CD4-positive, alpha-beta T cell treated with Interleukin-21 for 1 hour (primary cell): ENCODE measurements at places on chromosomes 3 and 15.

GRCh38 chr3:149792452-149793270, at the start of gene ANKUB1:
ANKUB1 (minus strand) TSS chr3:149792554; CDS start chr3:149792366, 188 bp downstream.
- no peak for DNase-seq

GRCh38 chr3:107082527-107082926, 294.7 kb upstream of the CCDC54 start:
- no peak for DNase-seq

DNA sequence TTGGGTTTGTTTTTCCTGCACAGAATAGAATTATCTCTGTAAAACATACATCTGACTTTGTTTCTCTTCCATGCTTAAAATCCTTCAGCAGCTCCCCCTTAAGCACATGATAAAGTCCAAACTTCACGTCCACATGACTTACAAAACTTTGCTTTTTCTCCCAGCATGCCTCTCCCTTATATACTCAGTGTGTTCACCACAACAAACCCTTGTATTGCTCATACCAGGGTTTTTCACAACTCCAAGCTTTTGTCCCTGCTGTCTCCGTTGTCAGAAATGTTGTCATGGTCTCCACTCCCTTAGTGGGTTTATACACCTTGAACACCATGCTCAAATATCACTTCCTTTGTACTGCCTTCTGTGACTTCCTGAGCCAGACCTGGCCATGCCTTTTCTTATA, 91.1 kb upstream of the MITF start:
- DNase-seq, result no peak

- no peak for DNase-seq
These were observed 2.7 kb downstream of the CHDH start for GRCh38 chr3:53843195-53844177.

DNA sequence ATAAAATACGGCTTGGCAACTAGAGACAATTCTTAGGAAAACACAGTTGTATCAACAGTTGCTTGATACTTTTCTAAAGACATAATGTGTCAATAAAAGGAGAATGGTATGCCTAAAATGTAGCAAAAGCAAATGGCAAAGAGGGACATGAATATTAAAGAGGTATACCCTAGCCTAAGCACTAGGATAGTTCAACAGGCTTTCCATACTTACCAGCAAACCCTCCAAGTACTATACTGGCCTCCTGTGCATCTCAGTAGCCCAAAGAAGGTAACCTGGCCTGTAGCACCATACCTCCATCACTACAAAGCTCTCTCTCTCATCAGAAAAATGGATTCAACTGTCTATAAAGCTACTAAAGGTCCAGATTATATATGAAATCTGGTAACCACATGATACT, 7.5 kb downstream of the SETD2 start:
- no peak for DNase-seq

DNA sequence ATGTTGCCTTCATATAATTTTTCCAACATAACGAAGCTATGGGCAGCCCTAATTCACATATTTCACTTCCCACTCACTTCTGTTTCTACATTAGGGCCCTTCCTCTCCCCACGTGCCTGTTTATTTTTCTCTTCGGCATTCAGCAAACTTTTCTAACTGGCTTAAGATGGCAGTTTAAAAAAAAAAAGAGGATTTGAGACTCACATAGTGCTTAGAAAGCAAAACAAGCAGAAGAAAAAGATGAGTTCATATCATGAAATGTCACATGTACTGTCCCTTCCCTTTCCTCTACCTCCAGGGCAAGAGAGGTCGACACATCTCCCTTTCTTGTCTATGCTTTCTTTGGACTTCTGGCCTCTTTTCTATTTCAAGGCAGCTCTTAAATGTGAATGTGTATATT, 30.6 kb downstream of the SLC49A4 start:
- DNase-seq, result no peak

- no peak for DNase-seq
These were observed 499.5 kb downstream of the NTRK3 start for GRCh38 chr15:87757084-87757483.

- peak; percentile 56 for DNase-seq
These were observed 1028.2 kb downstream of the MCTP2 start for GRCh38 chr15:95259513-95259912.

GRCh38 chr3:9037144-9037711, 74.0 kb upstream of the RAD18 start:
- no peak for DNase-seq

DNA sequence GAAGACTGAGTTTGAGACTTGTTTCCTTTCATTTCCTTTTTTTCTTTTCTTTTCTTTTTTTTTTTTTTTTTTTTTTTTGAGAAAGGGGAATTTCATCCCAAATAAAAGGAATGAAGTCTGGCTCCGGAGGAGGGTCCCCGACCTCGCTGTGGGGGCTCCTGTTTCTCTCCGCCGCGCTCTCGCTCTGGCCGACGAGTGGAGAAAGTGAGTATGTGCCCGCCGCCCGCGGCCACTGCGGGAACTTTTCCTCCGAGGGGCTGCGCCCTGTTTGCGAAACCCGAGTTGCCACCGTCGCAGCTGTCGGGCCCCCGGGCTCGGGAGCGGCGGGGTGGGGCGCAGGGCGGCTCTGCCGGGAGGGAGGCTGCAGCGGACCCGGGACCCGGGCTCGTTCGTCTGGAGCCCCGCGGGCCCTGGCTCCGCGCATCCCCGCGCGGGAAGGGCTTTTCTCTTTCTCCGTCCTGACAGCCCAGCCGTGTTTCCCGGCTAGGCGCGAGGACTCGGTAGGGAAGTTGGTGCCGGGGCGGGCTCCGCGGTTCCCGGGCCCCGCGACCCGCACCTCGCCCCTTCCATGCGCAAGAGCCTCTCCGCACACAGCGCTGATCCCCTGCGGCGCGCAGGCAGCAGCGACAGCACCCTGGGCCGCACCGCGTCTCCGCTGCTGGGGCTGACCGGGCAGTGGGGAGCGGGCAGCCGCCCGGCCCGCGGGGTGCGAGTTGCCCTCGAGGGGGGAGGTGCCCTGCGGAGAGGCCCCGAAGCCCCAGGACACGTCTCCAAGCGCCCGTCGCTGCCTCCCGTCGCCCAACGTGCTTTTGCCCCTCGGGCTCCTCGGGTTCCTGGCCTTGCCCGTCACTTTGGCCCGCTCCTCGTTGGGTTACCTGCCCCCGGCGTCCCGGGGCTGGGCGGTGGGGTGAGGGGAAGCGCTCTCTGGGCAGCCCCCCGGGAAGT, 1.4 kb downstream of the IGF1R start:
- DNase-seq, result peak; percentile 29
